Skin of body (tissue), 3 donors: ENCODE measurements at places on chromosomes 2 and 18. TPM values are rescaled to one million over a fixed set of nuclear protein-coding genes. Genes with fewer than 3 reads are reported as not detected.

The CPSF3 gene
- total RNA-seq, result 38.4 TPM

The EN1 gene
- total RNA-seq, result 12.0 TPM

GRCh38 chr18:13910986-13911385 is 4.3 kb downstream of the MC2R start:
- no peak for DNase-seq

The ALLC gene
- total RNA-seq, result not detected

GRCh38 chr2:214079032-214079431 is 331.8 kb upstream of the VWC2L start:
- no peak for DNase-seq
